Stimulated activated CD8-positive, alpha-beta memory T cell treated with anti-CD3 and anti-CD28 coated beads, Interleukin-7, amount 100 ng/mL, for 1 hour (primary cell): ENCODE measurements at places on chromosomes 7 and 10.

- no peak for DNase-seq
These were observed 269.4 kb downstream of the TCF7L2 start for GRCh38 chr10:113219446-113219845.

DNA sequence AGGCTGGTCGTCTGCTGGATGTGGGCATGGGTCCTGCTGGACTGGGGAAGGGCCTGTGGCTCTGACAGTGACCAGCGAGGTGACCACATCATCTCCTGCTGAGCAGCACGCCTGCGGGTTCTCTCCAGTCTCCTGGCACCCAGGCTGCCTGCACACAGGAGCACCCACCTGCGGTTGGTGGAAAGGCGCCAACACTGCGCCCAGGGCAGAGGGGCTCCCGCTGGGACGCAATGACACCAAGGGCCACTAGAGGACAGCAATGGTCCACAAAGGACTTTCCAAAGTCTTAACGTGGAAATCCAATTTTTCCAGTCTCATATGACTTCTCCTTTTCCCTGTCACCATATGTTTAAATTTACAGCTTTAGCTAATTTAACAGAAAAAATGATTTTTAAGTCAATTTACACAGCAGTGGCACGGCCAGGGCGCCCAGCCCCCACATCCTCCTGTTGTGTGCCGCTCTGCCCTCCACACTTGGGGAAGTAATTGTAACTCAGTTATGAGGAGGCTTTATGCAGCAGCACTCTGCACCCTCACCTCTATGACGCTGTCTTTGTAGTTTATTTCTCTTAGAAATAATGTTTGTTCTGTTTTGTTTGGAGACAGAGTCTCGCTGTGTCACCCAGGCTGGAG, 38.1 kb downstream of the CFAP46 start:
- no peak for DNase-seq

DNA sequence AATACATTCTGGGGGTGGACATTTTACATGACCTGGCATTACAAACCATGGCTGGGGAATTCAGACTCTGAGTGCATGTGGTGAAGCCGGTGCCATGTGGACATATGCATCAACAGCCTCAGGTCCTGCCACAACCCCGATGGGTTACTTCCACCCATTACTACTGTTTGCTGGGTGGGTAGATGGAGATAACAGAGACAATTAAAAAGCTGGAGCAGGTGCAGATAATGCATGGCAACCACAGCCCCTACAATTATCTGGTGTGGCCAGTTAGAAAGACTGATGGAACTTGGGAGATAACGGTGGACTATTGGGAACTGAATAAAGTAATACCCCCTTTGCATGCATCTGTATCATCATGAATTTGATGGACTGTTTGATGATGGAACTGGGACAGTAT, 21.6 kb upstream of the ADAMTS14 start:
- no peak for DNase-seq

- DNase-seq, result no peak
These were observed 32.6 kb downstream of the TMEM270 start for GRCh38 chr7:73893342-73894101.

DNA sequence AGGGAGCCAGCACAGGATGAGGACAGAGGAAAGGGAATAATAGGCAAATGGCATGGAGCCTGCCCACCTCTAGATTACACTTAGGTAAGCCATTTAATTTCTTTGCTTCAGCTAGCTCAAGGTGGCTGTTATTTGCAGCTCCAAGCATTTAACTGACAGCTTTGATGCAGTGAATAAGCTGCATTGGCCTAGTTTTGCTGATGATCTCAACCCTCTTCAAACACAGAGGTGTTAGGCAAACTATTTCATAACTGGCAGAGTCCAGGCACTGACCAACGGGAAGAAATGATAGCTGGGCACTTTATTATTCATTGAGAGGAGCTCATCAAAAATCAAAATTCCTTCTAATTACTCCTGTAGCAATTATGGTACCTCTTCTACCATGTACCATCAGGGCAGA, 317.4 kb downstream of the BMPER start:
- DNase-seq, result no peak

- DNase-seq, result no peak
These were observed 1.7 kb upstream of the WDR86 start for GRCh38 chr7:151411551-151411950.

- DNase-seq, result no peak
These were observed 29.9 kb downstream of the ZNF438 start for GRCh38 chr10:31001740-31002139.

DNA sequence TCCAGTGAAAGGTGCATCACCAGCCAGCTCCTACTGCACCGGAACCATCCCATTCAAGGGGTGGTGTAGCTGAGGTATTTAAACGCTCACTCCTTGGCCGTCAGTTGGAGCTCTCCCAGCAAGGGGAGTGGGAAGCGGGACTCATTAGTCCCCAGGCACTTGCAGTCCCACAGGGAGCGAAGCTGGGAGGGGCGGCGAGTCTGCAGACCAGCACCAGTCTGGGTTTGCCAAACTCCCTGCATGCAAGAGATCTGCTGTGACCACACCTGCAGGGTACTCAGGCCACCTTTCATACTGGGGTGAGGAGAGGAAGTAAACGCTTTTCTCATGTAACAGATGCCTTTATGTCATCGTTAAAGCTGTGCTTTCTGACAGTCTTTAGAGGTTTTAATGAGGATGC, 187.9 kb downstream of the PTPRN2 start:
- no peak for DNase-seq
